Activated naive CD8-positive, alpha-beta T cell treated with anti-CD3 and anti-CD28 coated beads, Interleukin-2, amount 10 ng/mL, durations not matched to agents 7 days and 5 days (primary cell): ENCODE measurements at places on chromosomes 3 and 15.

- DNase-seq: no peak
Observed at GRCh38 chr3:175121225-175121624, 262.1 kb downstream of the NAALADL2 start.

- no peak for DNase-seq
Observed at GRCh38 chr15:57730876-57731275, 24.4 kb downstream of the POLR2M start.

GRCh38 chr15:40594429-40594836 lies 384 bp downstream of the KNL1 start:
- no peak for DNase-seq

DNA sequence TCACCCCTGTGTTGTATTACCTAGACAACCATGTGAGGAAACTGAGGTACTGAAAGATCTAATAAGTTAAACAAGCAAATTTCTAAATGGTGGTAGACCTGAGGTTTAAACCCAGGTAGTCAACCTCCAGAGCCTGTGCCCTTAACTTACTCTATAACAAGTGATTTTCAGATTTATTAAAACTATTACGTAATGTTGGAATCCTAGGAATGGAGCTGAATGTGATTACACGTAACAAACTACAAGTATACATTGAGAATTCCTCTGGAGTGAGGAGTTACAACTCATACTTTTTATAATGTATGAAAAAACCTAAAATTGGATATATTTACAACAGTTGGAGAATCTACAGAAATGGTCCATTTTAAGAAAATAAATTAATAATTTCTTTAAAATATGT lies 18.0 kb downstream of the FAM98B start:
- no peak for DNase-seq

DNA sequence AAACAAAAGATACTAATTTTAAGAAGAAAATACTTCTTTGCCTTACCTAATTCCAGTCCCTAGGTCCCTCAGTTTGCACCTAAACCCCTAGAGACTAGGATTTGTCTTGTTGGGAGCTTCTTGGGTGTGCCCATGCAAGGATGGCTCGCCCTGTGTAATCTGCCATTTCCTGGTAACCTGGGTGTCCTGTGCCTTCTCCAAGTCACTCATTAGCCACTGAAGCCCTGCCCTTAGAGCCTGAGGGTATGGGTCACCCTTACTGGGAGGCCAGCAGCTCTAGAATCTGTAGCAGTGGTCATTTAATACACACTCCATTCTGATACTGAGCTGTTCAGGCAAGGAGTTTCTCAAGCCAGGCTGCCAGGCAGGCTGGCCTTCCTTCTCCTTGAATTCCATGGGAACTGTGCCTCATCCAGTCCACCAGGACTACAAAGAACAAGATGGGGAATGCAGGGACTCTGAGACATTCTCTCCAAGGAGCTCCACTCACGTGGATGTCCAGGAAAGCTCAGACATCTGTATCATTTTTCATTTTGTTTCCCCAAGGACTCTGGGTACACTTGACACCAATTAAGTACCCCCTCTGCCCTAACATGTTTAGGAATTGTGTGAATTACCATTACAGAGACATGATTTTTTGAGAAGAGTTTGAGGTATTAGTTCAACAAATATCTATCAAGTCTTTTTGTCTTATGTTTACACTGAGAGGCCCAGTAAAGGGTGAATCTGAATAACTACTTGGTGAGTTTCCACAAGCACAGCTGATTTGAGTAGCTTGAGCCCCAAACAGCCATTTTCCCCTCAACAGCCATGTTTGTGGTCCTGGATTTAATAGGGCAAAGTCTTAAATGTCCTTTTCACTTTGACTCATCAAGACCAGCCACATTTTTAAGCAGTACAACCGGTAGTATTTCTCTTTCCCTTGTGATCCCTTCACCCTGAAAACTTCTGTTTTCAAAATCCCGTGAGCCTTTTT lies 52.6 kb downstream of the ARNT2 start:
- DNase-seq: no peak
